ENCODE measurements at places on chromosomes 4 and X.

GRCh38 chr4:2893772-2894171 lies 50.1 kb downstream of the ADD1 start:
- no peak for DNase-seq

- no peak for DNase-seq
Observed at GRCh38 chrX:118508635-118509034, 13.0 kb downstream of the DOCK11 start.

DNA sequence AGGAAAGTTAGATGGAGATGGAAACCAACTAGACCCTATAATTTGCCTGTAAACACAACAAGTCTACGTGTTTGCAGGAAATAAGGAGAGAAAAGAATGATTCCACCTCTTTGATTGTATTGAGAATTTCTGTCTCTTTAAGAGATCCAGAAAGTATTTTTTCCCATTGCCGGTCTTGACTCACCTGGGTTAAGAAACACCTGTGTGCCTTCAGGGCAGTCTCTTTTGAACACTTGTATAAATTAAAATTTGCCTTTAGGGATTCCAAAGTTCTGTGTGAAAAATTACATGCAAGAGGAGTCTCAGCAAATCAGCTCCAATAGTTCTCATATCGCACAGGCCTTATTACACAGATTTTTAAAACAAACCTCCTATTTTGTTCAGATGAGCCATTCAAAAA lies 46.0 kb upstream of the SMAD1 start:
- no peak for DNase-seq

DNA sequence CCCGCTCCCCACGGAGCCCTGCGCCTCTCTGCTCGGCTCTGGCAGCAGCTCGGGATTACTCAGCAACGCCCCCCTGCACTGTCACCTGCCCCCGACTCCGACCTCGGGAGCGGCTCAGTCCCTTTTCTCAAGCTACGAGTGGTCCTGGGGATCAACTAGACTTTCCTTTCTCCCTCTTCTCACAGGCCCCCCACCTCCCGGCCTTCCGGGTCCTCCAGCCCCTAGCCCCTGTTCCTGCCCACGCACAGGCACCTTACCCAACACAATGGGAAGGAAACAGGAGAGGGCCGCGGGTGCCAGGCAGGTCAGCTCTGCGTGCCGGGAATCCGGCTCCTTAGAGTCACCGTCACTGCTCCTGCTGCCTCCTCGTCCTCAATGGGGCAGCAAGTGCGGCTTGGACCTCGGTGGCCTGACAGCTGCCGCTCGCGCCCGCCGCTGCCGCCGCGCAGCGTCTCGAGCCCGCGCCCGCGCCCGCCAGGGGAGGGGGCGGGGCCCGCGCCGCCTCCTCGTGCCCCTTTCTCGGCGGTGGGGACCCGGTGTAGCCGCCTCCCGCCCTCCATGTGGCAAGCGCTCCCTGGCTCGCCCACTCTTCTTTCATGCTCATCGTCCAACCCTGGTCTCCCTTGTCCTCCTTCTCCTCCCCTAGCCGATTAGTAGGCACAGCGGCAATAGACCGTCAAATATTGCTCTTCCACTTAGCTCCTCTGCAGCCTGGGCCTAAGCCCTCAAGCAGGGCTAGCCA lies at the start of gene RAB9B:
Gene RAB9B (minus strand): TSS at position 455 of the 742 bp plus-strand sequence. CDS start 6,473 bp downstream, outside the sequence.
- peak; percentile 28 for DNase-seq

DNA sequence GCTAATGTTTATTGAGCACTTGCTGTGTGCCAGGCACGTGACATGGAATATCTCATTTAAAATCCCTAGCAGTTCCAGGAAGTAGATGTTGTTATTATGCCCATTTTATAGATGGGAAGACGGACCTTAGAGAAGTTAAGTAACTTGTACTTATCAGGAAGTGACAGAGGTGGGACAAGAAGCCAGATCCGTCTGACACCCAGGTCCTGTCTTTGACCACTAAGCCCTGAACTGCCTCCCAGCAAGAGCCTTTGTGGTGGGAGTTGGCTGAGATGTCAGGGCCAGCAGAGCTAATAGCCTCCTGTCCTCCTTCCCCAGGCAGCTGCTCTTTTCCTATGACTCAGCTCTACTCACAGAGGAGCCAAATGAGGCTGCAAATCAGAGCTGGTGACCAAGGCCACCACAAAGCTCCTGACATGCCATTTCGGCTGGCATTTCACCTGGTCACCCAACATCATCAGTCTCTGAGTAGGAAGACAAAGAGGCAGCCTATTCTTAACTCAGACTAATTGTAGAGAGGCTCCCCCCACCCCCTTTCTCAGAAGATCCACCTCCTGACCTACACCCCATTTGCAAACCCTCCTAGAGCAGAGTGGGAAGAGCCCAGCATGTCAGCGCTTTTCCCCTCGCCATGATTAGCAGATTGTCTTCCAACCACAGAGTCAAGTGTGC lies 175.1 kb upstream of the KIT start:
- DNase-seq: no peak

DNA sequence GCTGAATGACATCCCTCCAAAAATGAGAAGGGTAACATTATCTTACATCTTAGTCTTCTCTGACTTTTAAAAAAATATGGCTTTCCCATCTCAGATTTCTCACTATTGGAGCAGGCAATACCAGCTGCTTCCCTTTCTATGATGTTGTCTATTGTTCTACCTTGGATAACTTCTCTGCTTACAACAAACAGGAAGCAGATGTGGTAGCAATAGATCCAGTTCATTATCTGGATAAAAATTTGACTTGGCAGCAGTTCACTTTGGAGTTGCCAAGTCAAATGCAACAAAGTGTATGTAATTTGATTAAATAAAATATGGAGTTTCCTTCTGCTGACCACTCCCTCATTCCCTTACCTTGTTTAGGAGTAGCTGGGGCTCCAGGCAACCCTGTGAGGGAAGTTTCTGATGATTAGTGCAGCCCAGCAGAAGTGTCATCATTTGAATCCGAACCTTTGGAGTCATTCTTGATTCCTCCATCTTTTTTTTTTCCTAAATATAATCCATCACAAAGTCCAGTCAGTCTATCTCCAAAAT lies 72.0 kb upstream of the GPRIN3 start:
- DNase-seq: no peak

Data from NAMALWA (cell line).